Right lobe of liver (tissue), 6 donors: ENCODE measurements at places on chromosomes 11 and 22. TPM values are rescaled to one million over a fixed set of nuclear protein-coding genes. Genes with fewer than 3 reads are reported as not detected.

- no peak for DNase-seq
Measured at GRCh38 chr11:9562716-9563115, 10.8 kb upstream of the WEE1 start.

DNA sequence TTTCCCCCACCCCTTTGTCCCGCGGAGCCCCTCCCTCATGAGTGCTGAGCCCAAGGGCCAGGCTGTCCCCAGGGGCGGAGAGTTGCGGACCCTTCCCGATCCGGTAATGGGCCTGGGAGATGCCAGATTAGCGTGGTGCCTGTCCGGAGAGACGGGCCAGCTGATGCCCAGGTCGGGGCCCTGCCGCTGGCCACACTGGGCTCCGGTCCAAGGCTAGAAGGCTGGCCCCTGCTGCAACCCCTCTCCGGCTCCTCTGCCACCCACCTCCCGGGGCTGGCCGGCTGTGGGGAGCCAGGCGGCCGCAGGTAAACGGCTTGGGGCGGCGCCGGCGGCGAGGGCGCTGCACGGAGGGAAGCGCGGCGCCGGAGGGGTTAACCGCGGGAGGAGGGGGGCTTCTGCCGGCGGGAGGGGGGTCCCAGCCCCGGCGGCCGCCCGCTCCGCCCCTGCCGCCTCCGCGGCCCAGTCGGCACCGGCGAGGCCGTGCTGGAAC lies at the start of gene KCNK4:
Gene KCNK4 (plus strand): TSS at position 41 of the 490 bp plus-strand sequence. CDS start 1,717 bp downstream, outside the sequence.
- DNase-seq, result no peak

DNA sequence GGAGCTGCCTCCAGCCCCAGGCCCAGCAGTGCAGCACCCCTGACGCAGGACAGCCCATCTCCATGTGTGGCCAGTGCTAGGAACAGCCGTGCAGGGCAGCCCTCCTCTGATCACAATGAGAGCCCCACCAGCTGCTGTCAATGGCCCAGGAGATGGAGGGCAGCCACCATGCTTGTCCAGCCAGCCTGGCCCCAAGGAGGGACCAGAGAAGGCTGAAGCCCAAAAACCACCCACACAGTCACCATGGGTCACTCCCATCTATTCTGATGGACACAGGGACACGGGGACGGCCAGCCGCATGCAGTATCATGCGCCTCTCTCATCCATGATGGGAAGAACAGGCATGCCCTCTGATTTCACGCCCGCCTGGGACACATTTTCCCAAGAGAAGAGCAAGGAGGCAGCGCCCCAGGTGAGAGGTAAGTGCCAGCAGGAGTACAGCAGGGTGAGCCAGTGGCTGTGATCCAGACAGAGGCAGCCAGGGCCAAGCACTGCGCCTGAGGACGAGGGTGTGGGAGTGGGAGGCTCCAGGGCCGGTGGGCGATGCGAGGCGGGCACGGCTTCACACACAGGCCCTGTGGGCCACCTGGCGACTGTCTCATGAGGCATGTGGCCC lies 33.6 kb upstream of the GNB1L start:
- DNase-seq, result peak; percentile 50

DNA sequence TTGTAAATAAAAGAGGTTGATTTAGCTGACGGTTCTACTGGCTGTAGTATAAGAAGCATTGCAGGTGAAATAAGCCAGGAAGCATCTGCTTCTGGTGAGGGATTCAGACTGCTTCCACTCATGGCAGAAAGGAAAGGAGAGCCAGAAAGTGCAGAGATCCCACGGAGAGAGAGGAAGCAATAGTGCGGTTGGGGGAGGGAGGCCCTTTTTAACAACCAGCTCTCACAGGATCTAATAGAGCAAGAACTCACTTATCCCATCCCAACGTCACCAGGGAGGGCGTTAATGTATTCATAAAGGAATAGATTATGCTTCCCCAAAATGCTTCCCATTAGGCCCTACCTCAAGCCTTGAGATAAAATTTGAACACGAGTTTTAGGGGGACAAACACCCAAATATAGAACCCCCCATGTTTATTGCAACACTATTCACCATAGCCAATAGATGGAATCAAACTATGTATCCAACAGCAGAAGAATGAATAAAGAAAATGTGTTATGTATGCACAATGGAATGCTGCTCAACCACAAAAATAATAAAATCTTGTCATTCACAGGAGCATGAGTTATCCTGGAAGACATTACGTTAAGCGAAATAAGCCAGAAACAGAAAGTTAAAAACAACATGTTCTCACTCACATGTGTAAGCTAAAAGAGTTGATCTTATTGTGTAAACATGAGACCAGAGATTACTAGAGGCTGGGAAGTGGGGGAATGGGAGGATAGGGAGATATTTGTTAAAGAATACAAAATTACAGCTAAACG lies 908.3 kb upstream of the ANO3 start:
- no peak for DNase-seq

DNA sequence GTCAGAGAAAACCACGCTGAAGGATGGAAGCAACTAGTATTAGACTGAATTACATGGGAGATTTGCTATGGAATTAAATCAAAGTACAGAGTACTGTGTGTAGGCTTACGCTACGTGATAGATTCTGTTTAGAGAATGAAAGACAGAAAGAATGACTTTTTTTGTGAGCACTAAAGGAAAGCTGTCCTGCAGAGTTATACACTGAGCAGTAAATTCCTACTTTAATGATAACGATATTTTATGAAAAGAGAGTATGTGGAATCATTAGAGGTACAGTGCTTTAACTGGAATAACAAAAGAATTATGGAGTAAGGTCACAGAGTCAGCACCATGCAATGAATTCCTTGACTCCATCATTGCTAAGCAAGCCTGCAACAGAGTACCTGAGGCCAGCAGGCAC lies 295.3 kb upstream of the SYN3 start:
- DNase-seq, result no peak

GRCh38 chr22:22703715-22704114 lies 59.3 kb downstream of the GGTLC2 start:
- DNase-seq, result peak; percentile 58

DNA sequence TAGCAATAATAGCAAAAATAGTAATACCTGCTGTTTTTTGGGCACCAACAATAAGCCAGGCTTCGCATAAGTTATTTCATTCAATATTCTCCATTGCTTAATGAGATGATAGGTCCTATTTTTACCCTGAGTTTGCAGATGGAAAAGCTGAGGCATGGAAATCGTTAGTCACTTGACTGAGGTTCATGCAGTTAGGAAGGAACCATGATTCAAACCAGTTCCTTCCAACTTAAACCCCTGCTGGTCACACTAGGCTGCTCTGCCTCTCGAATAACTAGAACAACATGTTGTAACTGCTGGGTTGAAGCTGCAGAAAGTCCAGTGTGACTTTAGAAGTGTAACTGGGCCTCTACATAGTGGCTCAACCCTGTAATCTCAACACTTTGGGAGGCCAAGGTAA lies 69.3 kb downstream of the SEZ6L start:
- DNase-seq, result no peak

DNA sequence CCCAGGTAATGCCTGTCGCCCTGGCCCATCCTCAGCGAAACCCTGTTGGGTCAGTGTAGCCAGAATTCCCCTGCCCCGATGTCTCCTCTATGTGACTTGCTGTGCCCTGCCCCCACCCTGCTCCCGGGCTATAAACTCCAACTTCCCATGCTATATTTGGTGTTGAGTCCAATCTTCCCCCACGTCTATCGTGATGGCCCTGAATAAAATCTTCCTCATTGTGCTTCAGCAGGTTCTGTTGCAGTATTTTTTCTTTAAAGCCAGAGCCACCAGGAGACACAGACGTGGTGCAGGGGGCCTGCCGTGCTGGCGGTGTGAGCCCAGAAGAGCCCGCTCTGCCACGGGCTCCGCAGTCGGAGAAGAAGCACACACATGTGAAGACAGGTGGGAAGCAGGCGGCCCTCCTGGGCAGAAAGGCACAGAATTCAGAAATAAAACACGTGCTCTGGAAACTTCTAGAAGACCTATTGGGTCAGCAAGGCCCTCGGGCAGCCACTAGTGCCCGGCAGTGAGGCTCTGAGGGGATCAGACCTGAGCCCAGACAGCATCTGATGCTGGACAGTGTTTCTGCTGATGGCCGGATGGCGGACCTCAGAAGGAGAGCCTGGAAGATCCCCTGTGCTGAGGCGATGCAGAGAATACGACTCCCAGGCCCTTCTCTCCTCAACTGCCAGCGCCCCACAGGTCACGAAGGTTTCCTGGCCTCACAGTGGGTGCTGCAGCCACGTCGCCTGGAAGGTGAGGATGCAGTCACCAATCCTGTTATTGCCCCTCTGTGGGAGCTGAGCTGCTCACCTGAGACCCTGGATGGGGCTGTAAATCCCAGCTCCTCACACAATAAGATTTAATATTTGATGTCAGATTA lies 501.9 kb downstream of the BRD1 start:
- DNase-seq, result peak; percentile 36

- DNase-seq, result no peak
Measured at GRCh38 chr11:122814401-122814800, 23.9 kb upstream of the CRTAM start.

DNA sequence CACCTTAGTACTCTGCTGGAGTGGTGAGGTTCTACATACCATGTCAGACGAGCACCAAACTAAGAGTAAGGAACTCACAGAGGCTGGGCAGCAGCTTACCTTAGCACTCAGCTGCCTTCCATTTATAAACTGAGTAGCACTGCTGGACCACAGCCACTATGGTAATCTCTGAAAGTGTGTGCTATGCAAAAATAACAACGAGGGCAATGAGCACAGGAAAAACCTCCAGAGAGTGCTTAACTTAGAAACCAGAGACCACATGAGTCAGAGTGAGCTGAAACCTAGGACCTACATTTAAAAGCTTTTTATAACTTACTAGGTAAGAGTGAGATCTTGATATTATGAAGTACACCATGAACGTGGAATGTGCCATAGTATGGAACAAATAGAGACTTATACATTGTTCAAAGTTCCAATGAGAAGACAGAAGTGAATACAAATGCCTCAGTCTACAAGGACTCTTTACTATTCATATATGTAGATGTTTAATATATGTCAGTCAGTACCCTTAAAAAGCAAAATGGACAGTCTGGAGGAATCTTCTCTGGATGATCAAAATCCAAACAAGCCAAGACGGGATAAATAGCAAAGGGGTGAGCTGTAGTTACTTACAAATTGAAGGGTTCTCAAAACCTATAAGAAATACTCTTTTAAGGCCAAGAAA lies 17.2 kb upstream of the CD59 start:
- no peak for DNase-seq

DNA sequence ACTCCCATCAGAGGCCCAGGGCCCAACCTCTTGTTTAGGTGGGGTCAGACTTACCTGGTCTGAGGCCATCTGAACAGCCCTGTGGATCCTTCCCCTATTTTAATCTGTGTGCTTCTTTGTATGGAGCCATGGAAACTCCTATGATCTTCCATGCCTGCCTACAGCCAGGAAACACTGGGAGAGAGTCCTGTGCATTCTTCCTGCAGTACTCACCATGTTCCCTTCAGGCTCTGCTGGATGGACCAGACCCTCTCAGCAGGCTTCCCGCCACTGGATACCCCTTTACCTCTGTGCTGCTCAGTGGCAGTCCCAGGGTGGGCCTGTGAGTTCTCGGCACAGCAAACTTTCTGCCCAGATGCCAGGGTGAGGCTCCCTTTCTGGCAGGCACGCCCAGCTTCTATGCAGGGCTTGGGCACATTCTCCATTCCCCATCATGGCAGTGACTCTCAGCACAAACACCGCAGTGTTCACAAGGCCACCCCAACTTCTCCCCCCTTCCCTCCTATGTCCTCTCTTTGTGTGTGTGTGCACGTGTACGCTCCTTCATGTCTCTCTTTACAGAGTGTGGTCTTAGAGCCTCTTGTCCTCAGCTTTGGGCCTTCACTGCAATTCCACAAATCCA lies 34.8 kb downstream of the NEU3 start:
- no peak for DNase-seq

DNA sequence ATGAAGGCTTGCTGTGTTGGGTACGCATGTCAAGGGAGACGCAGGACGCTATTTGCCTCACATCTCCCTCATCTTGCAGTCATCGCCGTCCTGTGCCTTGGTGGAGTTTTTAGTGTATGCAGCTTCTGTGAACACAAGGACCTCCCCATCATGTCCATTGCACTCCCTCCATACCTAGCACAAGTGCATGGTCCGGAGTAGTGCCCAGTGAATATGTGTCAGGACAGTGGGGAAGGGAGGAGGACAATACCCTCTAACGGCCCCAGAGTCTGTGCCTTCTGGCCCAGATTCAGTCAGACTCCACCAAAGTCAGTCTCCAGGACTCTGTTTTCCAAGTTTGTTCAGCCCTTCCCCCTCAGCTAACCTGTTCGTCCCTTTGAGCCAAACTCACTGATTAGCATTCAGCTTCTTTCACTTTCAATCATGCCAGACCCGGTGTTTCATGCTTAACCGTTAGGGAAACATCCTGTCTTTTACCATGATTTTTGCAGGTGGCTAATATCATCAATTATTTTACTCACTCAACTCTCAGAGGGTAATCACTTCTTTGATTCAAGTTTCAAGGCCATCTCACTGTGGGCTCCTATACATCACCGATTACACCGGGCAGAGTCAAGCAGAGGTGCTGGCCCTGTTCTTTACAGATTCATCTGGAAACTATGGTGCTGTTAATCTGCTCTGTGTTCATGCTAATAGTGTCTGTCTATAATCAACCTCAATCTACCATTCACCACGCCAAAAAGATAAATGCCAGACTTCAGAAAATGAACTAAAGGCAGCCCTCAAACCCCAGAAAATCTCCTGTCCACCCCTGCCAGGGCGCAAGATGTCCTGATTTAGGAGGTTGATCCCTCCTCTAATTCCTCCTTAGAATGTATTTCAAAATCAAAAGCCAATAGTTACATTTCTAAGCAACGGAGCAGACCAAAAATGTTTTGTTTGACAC lies 156.5 kb downstream of the RRAS2 start:
- peak; percentile 45 for DNase-seq

- DNase-seq, result no peak
Measured at GRCh38 chr22:37801946-37802309, 5.8 kb upstream of the GCAT start.

- no peak for DNase-seq
Measured at GRCh38 chr11:122808478-122808869, 29.8 kb upstream of the CRTAM start.

- no peak for DNase-seq
Measured at GRCh38 chr11:57379732-57380131, 1.2 kb downstream of the PRG3 start.

C11orf68 gene
- total RNA-seq, result 12.3 TPM

SLC36A4 gene
- 6.9 TPM for total RNA-seq

KDELR3 gene
- total RNA-seq, result 53.8 TPM

OR2AT4 gene
- total RNA-seq, result not detected

OR2D2 gene
- not detected for total RNA-seq

P2RX3 gene
- total RNA-seq, result not detected
